ENCODE measurements at places on chromosomes 1 and 21.

- DNase-seq = no peak
Observed at GRCh38 chr1:208150833-208151458, 93.2 kb downstream of the PLXNA2 start.

GRCh38 chr1:226373376-226373775 lies 34.5 kb downstream of the PARP1 start:
- no peak for DNase-seq

- no peak for DNase-seq
Observed at GRCh38 chr1:197441999-197442414, 174.0 kb downstream of the CRB1 start.

DNA sequence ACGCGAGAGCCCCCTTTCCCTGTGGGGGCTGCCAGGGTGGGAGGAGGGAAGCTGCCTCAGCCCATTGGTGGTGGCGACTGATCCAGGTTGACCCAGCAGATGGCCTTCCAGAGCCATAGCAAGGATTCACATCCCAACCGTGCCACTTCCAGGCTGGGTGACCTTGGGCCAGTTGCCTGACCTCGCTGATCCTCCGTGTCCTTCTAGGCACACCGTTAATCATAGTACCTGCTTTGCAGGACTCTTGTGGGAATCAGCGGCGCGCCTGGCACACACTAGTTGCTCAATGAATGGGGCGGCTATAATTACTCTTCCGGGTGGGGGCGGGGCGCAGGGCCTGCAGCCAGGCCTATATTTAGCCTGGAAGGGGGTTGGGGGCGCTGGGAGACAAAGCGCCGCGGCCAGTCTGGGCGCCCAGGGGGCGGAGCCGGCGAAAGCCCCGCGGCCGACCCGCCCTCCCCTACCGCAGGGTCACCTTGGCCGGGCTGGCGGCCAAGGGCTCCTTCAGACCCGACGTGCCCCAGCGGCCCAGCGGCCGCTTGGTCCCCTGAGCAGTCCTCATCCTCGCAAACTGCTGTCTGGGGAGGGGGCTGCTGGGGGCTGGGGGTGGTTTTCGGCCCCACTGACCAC lies 5.1 kb downstream of the HSPB7 start:
- peak; percentile 25 for DNase-seq

- no peak for DNase-seq
Observed at GRCh38 chr1:151867765-151868411, 14.4 kb upstream of the THEM5 start.

DNA sequence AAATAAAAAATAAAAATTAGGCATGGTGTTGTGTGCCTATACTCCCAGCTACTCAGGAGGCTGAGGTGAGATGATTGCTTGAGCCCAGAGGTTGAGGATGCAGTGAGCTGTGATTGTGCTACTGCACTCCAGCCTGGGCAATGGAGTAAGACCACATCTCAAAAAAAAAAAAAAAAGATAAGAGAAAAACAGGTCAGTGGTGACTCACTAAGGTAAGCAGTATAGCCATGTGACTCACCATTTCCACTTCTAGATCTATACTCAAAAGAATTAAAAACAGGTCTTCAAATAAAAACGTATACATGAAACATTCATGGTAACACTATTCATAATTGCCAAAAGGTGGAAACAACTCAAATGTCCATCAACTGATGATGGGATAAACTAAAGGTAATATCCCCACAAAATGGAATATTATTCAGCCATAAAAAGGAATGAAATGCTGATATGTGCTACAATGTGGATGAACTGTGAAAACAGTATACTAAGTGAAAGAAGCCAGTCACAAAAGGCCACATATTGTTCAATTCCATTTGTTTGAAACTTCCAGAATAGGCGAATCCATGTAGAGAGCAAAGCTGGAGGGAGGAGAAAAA lies 75.1 kb downstream of the ZNF281 start:
- no peak for DNase-seq

- no peak for DNase-seq
Observed at GRCh38 chr1:228989176-228989575, 253.9 kb downstream of the RHOU start.

Measured in stimulated activated CD4-positive, alpha-beta T cell treated with anti-CD3 and anti-CD28 coated beads, TNF-alpha, amount 100 ng/mL, for 4 hours (primary cell).